ENCODE measurements at places on chromosomes 7 and 10.

GRCh38 chr7:79063019-79063698 is 390.3 kb downstream of the MAGI2 start:
- no peak for DNase-seq

- DNase-seq: no peak
Measured at GRCh38 chr10:114258274-114258840, 19.3 kb downstream of the VWA2 start.

DNA sequence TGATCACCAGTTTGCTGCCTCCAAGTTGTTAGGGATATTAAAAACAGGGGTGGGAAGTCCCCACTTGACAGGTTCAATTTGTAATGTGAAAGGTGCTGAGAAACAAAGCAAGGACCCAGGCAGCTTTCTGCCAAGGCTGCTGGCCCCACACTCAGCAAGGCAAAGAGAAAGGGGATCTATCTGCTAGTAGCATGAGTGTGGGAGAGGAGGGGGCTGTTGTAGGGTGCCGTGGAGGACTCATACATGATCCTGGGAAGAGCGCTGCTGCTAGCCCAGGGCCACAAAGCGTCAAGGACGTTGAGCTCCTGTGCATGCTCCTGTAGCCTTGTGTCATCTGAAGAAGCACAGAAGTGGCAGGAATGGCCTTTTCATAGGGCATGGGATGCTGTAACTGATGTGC is 96.5 kb upstream of the INSYN2A start:
- no peak for DNase-seq

DNA sequence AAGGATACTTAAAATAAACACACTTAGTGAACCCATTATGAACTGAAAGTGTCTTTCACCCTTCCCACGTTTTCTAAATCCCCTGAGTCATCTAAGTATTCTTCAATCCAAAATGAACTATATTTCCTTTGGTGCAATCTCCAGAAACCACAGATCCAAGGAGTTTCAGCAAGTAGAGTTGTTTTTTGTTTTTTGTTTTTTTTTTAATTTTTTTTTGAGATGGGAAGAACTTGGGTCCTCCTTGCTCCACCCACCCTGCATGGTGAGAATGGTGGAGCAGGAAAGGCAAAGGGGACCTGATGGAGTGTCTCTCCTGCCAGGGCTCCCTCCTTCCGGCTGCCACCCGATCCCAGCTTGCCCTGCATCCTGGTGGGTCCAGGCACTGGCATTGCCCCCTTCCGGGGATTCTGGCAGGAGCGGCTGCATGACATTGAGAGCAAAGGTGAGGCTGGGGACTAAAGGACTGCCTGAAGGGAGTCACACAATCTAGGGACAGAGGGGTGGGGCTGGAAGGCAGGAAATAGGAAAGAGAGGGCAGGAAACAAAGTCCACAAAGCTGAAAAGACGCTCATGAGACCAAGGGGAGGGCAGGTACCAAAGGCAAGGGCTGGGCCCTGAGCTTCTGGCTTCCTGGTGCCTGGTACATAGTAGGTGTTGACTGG is 12.1 kb downstream of the ATG9B start:
- DNase-seq: no peak

DNA sequence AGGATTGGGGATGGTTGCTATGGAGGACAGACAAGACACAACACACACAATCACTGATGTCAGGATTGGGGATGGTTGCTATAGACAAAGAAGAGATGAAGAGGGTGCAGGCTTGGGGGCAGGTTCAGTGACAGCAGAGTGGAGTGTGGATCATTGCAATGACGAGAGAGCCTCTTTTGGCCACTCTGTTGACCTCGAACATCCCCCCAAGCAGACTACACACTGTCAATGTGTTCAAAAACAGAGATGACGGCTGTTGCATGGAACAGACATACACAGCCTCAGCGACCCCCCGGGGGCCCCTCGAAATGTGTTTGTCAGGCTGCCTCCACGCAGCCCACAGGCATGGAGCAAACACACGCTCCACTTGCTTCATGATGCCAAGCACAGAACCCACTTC is 133.0 kb downstream of the PTPRN2 start:
- DNase-seq: no peak

DNA sequence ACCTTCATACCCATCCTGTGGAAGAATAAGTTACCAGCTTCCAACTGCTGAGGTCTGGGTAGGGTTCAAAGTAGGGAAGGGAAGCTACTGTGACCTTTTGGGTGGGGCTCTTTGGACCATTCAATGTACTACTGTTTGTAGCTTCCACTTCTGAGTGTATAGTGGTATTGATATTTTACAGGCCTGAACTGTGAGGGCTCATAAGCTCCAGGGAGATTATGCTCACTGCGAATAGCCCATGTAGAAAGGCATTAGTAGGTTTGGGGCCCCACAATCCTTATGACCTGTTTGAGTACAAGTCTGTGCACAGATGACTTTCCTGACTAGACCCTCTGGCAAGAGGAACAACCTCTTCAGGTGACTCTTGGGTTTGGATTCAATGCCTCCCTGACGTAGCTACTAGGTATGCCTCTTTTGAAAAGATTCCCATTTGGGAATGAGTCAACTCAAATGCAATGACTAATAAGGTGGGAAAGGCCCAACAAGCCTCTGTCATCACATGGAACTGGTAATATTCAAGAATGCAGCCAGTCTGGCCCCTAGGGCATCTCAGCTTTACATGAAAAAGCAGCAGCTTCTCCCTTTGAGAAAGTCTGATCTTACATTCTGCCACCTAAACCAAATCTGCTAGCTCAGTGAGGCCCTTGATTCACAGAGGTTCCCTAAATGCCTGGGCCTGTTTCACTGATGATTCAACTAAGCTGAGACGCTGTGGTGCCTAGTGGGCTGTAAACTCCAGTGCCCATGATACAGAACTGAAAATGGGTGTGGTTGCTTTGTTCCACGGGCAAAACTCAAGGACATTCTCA is 79.8 kb downstream of the ABI1 start:
- no peak for DNase-seq

- DNase-seq: no peak
Measured at GRCh38 chr10:76942628-76943416, 694.8 kb downstream of the KCNMA1 start.

DNA sequence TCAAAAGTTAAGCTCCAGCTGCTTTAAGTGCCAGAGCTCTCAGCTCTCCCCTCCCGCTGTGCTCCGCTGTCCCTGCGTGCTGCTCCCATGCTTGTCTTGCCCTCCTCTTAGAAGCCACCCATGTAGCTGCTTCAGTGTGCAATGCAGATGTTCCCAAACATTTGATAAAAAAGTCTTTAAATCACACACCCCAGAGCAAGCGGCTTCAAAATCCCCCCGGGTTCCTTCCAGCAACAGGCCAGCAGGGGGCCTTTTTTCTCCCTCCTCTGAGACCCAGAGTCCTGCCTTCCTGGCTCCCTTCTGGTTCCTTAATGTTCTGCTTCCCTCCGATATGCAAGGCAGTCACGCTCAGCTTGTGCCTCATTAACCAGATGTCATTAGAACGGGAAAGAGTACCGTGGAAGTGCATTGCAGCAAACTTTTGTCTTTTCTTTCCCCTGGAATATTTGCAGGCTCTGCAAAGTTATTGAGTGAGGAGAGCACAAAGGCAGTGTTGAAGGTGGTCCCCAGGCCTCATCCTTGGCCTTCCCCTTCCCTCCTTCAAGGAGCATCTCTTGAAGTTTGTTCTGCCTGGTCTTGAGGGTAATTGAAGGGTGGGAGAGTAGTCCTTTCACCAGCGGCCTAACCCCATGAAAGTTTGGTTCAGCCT is 25.5 kb downstream of the LDB3 start:
- DNase-seq: no peak

GRCh38 chr10:36670621-36671402 is 454.6 kb upstream of the ANKRD30A start:
- DNase-seq: no peak

DNA sequence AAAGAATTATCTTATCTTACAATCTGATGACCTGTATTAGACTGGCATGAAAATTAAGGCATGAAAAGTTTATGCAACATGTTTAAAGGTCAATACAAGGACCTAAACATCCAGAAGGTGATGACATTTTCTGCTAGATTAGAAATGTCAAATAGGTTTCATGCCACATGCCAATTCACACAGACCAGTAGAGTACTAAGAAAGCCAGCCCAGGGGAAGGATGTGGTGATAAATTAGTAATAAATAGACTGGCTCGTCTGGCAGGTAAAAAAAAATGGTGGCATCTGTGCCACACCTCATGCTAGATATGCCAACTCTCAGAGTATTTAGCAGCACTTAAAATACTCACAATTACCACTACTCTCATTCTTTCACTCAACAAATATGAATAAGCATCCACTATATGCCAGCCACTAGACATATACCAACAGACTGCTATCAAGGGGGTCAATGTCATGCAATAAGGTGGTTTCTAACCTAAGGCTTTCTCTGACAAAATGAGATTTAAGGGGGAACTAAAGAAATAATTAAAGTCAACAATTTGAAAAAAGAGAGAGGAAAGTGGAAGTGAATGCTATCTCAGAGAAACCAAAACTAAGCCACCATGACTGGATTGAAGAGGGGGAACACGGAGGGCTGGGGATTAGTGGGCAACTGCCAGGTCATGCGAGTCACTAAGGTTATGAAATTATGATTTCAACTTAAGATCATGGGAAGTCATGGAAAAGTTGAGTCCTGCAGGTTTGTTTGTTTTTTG is 83.5 kb downstream of the SGMS1 start:
- DNase-seq: no peak

DNA sequence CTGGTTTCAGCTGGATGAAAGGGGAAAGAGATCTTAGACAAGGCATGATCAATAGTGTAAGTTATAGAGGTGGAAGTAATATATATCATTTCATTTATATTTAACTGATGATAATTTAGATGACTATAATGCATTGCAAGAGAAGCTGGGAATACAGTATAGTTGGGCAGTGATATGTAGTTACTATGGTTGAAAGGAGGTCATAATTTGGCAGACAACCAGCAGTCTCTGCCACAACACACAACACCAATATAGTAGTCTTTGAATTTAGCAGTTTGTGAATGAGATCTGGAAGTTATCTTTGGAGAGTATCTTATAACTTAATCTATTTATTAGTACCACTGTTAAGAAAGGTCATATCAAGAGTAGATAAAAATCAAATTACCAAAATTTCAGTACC is 39.9 kb downstream of the TAX1BP1 start:
- DNase-seq: no peak

DNA sequence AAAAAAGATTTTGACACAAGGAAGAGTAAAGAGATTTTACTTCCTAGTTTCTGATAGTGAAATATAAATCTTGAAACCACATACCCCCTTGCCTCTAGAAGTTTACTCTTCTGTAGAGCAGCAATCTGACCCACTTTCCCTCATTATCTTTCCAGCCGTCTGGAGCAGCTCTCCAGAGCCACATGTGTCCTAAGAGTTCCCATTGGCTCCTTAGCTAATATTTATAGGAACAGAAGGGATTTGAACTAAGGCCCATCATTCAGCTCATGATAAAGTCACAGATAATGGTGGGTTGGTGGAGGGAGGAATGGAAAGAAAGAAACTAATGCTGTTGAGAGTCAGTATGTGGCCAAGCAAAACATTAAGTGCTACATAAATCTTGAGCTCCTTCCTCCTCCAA is 121.8 kb downstream of the INHBA start:
- DNase-seq: no peak

DNA sequence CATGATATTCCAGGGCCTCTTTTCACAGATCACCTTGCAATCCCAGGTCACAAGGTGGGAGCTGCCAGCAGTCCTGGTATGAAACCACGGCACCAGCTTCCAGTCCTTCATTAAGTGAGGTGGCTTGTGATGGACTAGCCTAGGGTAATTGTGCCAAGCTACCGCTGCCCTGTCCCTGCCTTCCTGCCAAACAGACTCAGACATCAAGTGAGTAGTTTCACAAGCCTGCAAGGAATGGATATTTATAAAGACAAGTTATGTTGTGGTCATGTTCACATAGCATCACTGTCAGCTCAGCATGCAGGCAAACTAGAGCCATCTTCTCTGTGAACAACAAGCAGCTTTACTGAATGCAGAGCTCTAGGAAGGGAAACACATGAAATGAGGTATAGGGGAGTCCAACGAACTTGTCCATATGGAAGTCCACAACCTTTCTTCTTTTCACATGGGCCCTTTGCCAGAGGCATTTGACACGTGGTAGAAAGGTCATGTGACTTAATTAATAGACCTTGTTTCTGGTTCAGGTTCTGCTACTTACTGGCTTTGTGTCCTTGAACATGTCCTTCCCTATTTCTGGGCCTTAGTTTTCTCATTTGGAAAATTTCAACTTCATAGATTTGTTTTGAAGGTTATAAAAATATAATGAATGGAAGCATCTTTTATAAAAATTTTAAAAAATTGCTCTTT is 1061.2 kb downstream of the KCNMA1 start:
- DNase-seq: no peak

GRCh38 chr7:119761776-119762175 is 511.2 kb upstream of the KCND2 start:
- DNase-seq: no peak

DNA sequence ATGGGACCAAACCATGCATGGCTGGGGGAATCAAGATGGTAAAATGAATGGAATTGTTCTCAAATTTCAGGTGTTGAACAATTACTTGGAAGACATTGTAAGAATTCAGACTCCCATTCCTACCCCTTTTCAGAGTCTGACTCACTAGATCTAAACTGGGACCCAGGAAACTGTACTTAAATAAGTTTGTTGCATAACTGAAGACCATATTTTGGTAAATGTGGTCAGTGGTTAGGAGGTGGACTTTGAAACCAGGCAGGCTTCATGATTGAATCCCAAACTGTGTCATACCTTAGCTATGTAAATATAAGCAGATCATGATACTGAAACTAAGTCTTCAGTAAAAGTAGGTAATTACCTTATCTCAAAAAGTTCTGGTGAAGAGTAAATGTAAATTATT is 41.7 kb downstream of the ZWINT start:
- no peak for DNase-seq

- DNase-seq: no peak
Measured at GRCh38 chr10:103476046-103476768, 2.8 kb downstream of the CALHM3 start.

GRCh38 chr10:33309406-33309805 is 25.1 kb downstream of the NRP1 start:
- DNase-seq: no peak

GRCh38 chr7:69732203-69732602 is 133.9 kb downstream of the AUTS2 start:
- DNase-seq: peak; percentile 22

DNA sequence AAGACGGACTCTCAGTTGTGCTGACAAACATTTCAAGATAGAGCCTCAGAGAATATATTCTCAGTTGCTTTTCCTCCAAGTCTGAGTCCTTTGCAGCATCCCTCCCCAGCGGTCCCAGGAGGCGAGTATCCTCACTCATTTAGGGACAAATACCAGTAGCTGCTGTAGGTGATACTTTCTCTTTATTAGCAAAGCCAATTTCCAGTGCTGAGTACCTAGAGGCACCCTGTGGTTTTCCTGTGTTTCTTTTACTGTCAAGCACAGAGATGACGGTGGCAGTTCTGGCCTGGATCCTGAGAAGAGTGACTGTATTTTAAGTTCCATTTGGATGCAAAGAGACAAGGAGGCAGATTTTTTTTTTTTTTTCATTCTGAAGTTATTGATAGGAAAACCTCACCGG is 1058.4 kb downstream of the SORCS3 start:
- DNase-seq: no peak

- DNase-seq: no peak
Measured at GRCh38 chr7:70589010-70589409, 542.9 kb upstream of the GALNT17 start.

All from NCI-H2029 treated with DMSO at 0.1 percent for 48 hours (cell line).